ENCODE measurements at places on chromosomes 4 and X.

DNA sequence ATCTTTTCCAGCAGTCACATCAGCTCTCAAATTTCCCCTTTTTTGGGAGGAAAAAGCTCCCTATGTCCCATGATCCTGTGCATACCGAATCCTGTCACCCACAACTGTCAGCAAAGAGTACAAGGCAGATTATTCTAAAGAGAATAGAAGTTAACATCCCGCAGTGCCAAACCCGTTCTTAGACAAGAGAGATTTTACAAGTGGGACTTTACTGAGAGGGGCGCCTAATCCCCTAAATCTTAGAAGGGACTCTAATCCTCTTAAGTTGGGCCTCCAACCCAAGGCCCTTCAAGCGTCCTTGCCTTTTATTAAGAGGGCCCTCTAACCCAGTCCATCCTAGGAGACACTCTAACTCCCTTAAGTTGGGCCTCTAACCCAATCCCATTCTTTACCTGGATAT is 193.9 kb downstream of the CPXCR1 start:
- no peak for DNase-seq

- no peak for DNase-seq
Measured at GRCh38 chrX:137926090-137926489, 360.2 kb downstream of the ZIC3 start.

DNA sequence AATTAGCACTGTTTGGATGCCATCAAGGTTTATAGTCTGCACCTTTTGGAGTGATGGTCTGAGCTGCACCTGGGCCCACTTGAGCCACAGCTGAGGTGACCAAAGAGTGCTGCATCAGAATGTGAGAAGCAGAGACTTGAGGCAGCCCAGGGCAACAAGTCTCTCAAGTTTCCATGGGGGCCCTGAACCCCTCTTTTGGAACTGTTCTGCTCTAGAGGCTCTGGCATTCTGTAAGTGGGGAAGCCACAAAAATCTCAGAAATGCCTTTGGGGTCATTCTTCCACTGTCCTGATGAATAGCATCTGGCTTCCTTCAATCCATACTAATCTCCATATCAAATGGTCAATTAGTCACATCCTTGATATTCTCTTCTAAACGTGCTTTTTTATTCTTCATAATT is 298.4 kb upstream of the MAOA start:
- DNase-seq, result no peak

DNA sequence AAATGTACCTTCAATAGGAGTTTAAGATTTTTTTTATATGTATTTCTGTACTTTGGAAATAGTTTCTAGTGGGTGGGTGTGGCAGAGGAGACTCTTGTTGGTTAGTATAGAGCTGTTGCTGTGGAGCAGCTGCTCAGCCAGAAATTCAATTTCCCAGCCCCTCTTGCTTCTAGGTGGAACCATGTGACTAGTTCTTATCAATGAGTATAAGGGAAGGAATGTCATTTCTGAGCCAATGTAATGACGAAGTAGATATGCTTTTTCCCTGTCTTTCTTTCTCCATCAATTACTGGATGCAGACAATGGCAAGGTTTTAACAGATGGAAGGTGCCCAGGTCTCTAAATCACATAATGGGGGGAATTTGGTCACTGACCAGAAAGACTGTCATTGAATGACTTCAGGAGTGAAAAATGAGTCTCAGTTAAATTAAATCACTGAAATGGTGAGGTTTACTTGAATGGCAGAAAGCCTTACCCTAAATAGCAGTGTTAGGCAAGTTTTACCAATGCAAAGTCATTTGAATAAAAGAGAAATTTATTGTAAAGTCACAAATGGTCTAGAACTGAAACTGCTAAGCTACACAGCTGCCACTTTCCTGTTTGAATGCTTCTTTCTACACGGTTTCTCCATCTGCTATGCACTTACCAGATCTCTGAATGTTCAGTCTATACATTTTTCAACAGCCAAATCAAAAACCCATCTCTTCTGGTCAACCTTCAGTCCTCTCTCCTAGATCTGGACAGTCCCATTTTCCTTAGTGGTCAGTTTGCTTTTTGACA is 795.4 kb upstream of the MAGEB2 start:
- no peak for DNase-seq

- DNase-seq, result no peak
Measured at GRCh38 chr4:84503495-84504437, 4.7 kb upstream of the NKX6-1 start.

DNA sequence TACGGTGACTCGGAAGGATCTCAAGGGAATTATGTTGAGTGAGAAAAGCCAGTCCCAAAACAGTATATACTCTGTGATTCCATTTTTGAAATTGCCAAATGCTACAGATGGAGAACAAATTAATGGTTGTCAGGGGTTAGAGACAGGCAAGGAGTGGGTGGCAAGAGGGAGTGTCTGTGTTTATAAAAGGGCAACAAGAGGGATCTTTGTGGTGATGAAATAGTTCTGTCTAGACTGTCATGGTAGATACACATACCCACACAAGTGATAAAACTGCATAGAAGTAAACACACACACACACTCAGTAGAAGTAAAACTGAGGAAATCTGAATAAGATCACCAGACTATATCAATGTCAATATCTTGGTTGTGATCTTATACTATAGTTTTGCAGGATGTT is 92.7 kb downstream of the CD99L2 start:
- no peak for DNase-seq

DNA sequence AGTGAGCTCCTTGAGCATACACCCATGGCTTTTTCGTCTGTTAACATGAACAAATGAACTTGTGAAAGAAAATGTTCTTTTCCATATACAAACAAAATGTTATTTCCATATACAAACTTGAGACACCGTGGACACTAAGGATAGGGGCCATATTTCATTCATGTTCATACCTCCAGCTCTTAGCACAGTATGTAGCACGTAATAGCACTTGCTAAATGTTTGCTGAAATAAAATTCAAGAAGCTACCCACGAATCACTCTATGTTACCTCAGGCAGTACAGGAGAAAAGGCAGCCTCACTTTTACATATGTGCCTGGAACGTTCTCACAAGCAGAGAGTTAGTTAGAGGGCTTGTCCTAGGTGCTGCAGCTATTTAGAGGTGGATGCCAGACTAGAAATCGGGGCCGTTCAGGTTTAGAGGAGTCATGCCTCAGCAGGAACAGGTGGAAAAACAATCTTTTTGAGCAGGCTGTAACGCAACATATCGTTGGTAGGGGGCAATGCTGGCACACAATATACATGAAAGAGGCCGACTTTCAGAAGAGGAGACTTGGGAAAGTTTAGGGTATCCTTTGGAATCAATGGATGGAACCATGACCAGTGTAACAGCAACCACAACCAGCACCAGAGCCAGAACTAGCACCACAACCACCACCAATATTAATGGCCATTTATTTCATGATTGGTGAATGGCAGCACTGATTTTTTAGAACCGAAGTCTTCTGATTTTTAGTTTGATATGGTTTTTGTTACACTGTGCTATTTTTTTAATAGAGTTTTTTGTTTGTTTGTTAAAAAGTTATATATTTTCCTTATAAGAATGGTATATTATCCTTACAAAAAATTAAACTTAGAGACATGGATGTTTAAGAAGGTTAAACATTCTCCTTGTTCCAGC is 14.8 kb upstream of the PAQR3 start:
- no peak for DNase-seq

GRCh38 chrX:65712005-65712806 is 44.8 kb downstream of the MSN start:
- DNase-seq, result no peak

GRCh38 chr4:104693601-104694201 is 199.0 kb upstream of the CXXC4 start:
- DNase-seq, result no peak

DNA sequence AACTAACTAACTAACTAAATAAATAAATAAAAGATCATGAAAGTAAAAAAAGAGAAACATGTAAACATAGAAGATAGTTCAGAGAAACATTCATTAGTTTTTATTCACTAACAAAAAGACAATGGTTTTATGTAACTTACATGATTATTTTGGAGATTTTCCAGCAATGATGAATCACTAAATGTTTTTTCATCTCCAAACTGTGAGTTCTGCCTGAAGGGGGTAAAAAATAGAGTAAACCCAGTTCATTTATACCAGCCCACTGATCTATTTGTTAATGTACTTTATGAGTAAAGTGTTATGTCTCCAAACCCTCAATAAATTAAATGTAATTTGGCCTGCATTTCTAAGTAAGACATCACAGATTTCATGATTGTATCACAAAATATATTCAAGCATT is 101.1 kb downstream of the ATP8A1 start:
- no peak for DNase-seq

- no peak for DNase-seq
Measured at GRCh38 chr4:139458543-139458942, 4.6 kb downstream of the RAB33B start.

DNA sequence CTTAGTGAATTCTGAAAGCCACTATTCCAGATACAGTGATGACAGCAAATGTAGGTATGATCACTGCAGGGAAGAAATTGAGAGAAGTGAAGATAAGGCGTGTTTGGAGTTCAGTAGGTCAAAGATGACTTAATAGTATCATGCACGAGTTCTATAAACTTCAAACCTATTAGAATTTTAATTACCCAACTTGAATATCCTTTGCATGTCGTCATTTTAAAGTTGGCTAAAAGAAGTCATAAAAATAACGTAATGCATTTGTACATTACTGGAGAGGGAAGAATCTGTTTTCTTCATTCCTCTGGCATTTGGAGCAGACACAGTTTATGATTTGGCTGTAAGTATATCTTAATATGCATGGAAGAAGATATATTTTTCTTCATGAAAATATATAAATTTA is 68.6 kb upstream of the MXRA5 start:
- DNase-seq, result no peak

GRCh38 chr4:16351161-16351560 is 124.9 kb upstream of the TAPT1 start:
- DNase-seq, result no peak

- DNase-seq, result no peak
Measured at GRCh38 chrX:107760304-107761077, 15.1 kb downstream of the TSC22D3 start.

DNA sequence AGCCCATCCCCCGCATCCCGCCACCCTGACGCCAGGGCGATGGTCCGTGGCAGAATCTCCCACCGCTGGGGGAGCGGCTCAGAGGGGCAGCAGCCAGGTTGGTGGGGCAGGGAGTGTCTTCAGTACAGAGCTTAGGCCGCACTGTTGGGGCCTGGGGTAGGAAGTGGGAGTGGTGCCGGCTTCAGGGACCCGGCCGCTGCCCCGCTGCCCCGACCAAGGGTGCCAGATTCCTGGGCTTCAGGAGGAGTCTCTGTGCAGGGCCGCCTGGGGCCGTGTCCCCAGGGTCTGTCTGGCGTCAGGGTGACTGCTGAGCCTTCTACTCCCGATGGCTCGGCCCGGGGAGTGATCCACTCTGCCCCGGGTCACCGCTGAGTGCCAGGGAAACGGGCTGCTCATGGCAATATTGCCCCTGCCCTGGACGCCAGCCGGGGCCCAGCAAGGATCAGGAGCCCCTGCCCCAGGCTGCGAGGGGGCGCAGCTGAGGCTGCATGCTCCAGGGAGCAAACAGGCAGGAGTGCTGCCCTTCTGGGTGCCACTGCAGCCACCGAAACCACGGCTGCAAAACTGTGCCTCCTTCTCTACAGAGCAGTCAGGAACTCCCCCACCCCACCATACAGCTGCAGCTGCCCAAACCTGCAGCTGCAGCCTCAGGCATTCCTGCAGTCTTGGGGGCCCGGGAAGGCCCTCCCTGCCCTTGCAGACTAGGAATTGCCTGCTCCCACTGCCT is 1206.1 kb downstream of the ARAP2 start:
- DNase-seq, result no peak

GRCh38 chrX:131783555-131784308 is 239.4 kb upstream of the STK26 start:
- DNase-seq, result peak; percentile 80

DNA sequence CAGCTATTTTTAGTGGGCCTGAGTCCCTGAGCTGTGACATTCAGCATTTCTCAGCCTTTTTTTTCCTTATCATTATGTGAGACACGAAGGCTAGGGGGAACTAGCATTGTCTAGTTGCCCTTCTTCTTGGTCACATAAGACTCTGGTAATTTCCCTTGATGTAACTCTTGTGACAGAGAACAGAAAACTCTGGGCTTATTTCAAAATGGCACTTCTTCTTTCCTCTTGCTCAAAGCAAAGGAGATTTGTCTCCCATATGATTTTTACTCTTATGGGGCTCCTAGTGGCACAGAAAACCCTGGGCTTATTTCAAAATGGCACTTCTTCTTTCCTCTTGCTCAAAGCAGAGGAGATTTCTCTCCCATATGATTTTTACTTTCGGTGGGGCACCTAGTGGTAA is 14.7 kb downstream of the ATXN3L start:
- DNase-seq, result no peak

DNA sequence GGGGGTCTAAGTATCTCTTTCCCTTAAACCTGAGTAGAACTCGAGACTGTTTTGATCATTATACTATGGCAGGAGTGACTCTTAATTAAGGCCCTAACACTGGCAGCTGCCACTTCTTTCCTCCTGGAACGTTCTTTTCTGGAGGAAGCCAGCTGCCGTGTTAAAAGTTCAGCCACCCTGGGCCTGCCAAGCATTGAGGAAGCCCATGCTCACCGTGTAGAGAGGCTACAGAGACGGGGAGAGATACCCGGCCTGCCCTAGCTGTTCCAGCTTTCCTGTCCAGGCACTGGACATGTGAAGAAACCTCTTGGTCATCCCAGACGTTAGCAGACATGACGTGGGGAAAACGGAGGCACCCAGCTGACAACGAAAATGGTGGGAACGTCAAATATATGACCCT is 274.1 kb downstream of the ARHGAP10 start:
- DNase-seq, result no peak

GRCh38 chr4:19944251-19944650 is 307.5 kb upstream of the SLIT2 start:
- DNase-seq, result no peak

GRCh38 chr4:44983083-44983482 is 256.7 kb upstream of the GNPDA2 start:
- DNase-seq, result no peak

- no peak for DNase-seq
Measured at GRCh38 chrX:14753441-14753840, 119.4 kb downstream of the FANCB start.

DNA sequence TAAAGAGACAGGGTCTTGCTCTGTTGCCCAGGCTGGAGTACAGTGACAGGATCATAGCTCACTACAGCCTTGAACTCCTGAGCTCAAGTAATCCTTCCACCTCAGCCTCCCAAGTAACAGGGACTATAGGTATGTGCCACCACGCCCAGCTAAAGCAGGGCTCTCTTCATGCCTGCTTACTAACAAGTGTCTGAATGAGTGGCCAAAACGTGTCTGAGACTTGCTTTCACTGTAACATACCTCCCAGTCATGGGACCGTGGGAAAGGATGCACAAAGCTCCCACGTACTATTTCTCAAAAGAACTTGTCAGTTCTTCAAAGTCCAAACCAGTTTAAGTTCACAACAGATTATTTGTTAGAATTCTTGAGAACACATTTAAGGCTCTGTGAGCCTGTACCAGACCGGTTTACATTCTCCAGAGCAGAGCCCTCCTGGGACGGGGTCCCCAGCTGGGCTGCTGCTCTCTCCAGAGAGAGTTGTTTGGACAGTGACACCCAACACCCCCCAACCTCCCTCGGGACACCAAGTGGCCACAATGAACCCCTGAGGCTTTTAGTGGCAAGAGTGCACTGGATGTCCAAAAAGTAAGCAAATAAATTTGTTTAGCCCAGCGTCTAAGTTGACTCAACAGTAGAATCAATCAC is 24.1 kb downstream of the SH3KBP1 start:
- DNase-seq, result no peak
